ENCODE measurements at places on chromosomes 2 and 18.

GRCh38 chr2:223735659-223736244, 101.6 kb downstream of the AP1S3 start:
- peak; percentile 94 for DNase-seq

GRCh38 chr2:174353004-174353403, 18.2 kb downstream of the SP9 start:
- DNase-seq, result no peak

GRCh38 chr2:234502285-234502918, 5.5 kb upstream of the ARL4C start:
- DNase-seq, result peak; percentile 81

GRCh38 chr2:195658541-195658890, 1.5 kb downstream of the SLC39A10 start:
- DNase-seq, result peak; percentile 68

DNA sequence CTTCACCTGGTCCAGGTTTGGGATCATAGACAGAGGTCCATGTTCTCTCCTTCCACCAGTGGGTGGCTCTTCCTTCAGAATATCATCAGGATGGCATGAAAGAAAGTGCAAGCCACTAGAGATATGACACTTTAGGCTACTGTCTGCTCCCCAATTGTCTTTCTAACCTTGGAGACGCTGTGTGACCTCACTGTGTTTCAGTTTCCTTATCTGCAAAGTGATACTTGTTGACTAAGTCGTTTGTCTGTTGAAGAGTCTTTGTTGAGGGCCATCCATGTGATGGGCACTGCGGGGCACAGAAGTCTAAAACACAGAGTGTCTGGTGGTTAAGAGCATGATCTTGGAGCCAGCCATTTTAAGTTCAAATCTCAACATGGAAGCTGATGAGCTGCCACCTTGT, 259.9 kb upstream of the THSD7B start:
- no peak for DNase-seq

Data from fibroblast of skin of scalp (primary cell).